Right atrium auricular region (tissue), 2 donors: ENCODE measurements at places on chromosomes 13 and 19. TPM values are rescaled to one million over a fixed set of nuclear protein-coding genes. Genes with fewer than 3 reads are reported as not detected.

DNA sequence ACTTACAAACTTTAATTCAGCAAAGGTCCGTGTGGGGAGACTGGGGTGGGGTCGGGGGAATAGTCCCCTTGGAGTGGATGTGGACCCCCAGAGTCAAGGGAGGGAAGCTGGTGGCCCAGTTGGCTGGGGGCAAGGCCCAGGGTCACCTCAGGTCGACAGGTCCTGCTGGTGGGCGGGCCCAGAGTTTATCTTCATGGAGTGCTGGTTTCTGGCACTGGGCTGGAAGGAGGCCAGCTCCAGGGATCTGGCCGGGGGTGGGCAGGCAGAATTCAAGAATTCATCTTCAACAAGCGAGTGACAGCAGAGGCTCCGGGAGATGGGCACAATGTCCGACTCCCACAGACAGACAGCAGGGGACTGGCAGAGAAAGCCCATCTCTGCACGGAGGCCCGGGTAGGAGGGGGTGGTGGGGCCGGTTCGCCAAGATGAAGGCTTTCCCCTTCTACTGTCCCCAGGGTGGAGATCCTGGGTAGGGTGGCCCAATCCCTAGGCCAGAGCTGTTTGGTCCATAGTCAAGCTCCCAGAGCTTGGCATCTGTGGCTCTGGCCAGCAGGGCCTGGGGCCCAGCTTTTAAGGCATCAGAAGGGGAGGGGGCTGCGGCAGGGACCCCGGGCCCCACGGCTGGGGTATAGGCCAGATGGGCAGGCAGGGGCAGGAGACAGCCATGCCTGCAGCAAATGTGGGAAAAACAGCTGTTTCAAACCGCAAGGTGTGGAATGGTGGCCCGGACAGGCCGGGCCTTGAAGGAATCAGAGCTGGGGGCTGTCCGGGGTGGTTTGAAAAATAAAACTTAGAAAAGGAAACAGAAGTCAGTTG, 622 bp upstream of the FDX2 start:
- no peak for DNase-seq

DNA sequence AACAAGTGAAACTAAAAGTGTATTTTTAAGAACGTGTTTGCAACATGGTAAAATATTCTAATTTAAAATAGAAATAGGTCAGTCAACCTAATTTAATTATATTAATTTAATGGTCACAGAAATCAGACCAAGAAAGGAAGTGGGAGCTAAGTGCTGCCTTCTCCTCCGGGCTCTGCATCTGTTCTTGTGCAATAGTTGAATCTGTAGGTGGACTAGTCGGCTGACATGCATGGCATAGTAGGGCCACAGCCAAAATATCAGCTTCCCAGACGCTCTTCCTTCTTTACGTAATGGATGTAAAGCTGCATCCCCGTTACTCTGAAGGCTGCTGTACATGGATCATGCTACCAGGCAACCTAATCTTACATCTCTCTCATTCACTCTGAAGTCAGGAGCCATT, 47.3 kb downstream of the COL4A1 start:
- no peak for DNase-seq

GRCh38 chr13:19634256-19634740, 839 bp downstream of the MPHOSPH8 start:
- DNase-seq: no peak

GRCh38 chr13:31846182-31846938, 107.0 kb downstream of the RXFP2 start:
- DNase-seq: peak; percentile 76

The LGALS16 gene
- not detected for total RNA-seq

DNA sequence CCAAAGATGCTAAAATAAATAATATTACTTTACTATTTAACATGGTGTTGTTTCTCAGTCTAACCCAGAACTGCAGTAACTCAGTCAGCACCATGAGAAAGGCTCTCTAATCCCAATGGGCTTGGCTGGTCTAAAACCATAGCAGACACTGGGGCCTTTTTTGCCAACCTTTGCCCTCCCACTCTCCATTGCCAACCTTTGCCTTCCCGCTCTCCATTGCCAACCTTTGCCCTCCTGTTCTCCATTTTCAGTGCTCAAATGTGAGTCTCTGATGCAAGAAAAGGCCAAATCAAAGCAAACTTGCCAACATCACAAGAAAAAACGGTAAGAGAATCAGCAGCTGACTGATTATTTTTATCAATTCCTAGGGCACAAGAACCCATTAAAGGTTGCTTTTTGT, 1681.2 kb downstream of the SLITRK5 start:
- DNase-seq: no peak

The CEACAM19 gene
- 2.3 TPM for total RNA-seq

The ZNF677 gene
- total RNA-seq: 10.7 TPM

DNA sequence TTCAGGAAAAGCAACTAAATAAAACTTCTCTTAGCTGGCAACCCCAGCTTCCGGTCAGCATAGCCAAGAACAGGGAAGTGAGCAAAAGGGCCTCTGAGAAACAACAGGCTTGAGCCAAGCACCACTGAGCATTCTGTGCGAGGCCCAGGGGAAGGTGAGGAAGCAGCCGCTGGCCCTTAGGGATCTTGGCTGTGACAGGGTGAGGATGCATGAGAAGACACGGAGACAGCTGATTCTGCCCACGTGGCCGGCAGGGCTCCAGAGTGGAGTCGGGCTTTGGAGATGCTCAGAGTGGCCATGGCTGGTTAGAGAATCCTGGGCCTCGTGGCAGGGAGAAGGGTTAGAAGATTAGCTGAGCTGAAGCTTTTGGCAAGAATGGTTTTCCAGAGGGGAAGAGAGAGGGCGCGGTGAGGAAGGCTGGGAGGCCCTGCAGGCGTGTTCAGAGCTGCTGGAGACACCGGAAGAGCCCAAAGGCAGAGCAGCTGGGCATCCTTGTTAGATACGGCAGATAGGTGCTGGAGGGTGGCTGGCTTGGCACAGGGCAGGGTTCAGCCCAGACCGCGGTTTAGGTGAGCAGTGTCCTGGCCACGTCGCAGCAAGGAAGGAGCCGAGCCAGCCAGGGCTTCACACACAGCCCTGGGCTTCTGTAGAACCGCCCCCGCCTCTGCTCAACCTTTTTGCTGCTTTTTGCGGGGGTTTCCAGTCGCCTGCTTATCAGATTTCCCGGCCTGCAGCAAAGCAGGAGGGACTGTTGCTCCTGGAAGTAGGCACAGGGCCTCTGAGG, 17.3 kb downstream of the UPF1 start:
- DNase-seq: peak; percentile 82
